ENCODE measurements at places on chromosomes 4 and X.
A peak's percentile ranks its signal among the peaks of the same experiment; 100 is the strongest.

GRCh38 chr4:118114720-118115119 is 80.4 kb downstream of the NDST3 start:
- no peak for DNase-seq

GRCh38 chr4:15001248-15001868 is 923 bp upstream of the CPEB2 start:
- DNase-seq: peak; percentile 49

GRCh38 chr4:165133150-165133549 is 20.5 kb upstream of the TMEM192 start:
- DNase-seq: no peak

DNA sequence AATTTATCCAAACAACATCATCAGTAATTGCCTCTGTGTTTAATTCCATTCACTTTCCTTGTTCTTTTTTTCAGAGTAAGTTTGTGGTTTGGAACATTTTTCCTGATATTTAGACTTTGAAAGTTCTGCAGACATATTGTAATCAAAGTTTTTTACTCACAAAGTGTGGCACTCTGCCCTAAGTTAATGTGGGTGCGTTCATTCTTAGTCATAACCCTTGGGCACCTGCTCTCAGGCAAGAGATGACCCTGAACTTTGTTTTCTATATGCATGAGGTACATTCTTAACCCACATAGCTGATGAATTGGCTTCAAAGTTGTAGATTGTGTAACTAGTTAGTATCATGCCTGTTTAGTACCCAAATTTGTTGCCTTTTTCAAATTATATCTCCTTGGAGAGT is 424.3 kb downstream of the GRXCR1 start:
- DNase-seq: no peak

DNA sequence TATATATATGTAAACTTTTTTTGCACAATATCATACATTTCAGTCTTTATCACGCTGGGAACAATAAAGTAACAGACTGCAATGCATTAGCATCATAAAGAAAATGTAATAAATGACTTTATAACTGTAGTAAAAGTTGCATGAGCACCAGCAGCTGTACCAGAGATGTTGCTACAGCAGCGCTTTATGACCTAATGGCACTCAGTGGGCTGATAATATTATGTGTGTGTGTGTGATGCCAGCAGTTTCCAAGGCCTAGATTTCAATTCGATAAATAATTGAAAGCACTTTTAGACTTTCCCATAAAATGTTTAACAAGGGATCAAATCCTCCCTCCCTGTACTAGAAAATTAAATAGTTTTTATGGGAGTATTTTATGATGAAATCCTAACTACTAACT is 367.6 kb upstream of the AGA start:
- peak; percentile 1 for DNase-seq

DNA sequence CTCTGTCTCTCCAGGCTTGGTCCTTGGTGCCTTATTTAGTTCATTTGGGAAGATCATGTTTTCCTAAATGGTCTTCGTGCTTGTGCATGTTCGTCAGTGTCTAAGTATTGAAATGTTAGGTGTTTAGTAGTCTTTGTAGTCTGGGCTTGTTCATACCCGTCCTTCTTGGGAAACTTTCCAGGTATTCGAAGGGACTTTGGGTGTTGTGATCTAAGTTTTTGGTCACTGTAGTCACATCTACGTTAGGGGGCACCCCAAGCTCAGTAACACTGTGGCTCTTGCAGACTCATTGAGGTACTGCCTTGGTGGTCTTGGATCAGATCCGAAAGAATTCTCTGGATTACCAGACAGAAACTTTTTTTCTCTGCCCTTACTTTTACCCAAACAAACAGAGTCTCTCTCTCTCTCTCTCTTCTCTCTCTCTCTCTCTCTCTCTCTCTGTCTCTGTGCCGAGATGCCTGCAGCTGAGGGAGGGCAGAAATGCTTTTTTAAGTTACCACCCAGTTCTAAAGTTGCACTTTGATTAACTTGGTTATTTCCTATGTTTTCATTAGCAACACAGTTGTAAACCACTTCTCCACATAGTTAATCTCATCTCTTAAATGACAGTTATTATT is 67.6 kb upstream of the SLC7A3 start:
- peak; percentile 20 for DNase-seq

DNA sequence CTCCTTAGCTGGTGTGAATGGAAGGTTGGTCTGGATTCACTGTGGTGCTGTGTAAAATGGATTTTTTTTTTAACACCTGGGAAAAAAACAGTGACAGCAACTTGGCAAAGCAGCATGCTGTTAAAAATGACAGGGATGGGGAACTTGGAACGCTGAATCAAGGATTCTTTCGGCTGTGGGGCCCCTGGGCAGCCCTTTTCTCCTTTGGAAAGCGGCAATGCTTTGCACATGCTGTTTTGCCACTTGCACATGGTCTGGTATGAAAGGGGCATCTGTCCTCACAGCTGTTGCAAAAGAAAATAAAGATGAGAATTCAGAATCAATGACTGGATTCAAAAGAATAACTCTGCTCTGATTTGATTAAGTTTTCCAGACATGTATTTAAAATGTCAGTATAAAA is 10.7 kb upstream of the PIGA start:
- DNase-seq: no peak

- DNase-seq: no peak
These were observed 388.0 kb downstream of the SPRY1 start for GRCh38 chr4:123784626-123785025.

DNA sequence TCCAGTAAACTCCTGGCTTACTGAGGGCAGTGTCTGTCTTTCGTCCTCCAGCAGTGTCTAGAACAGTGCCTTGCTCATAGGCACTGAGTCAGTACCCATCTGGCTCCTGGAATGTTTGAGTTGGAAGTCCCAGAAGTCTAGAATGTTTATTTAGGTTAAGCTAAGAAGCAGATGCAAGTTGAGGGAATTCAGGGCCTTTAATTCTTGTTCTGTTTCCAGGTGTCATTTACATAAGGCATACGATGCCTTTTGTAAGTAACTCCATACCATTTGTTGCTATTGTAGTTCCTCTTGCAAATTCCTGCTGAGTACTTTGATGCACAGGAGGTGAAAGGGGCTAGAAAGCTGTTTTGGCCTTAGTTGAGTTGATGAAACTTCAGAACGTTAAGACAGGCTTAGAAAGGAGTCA is 22.2 kb downstream of the ARHGAP10 start:
- DNase-seq: no peak

- no peak for DNase-seq
These were observed 304.5 kb downstream of the CBLL2 start for GRCh38 chrX:22577181-22577580.

- no peak for DNase-seq
These were observed 39.3 kb downstream of the NUDT6 start for GRCh38 chr4:122882857-122883735.

GRCh38 chr4:1211371-1211770 is 37.6 kb downstream of the CTBP1 start:
- DNase-seq: no peak

Measured in left renal pelvis (tissue), 4 donors.